ENCODE measurements at places on chromosomes 7 and 10.

GRCh38 chr7:18315241-18315640 is 180.3 kb upstream of the HDAC9 start:
- H3K4me3 ChIP-seq, result no peak overlapping the region
- no peak for DNase-seq
- H3K4me1 ChIP-seq, result no peaks in the 10 kb centered on the region
- H3K27ac ChIP-seq, result no peak overlapping the region
- peaks cover 2% of the 10 kb centered on the region for H3K27me3 ChIP-seq

GRCh38 chr7:43612599-43613589 is 30.0 kb downstream of the STK17A start:
- H3K36me3 ChIP-seq, result peaks cover 55% of the 10 kb centered on the region
- peaks cover 58% of the 10 kb centered on the region for H3K4me1 ChIP-seq
- H3K4me3 ChIP-seq, result peak overlapping the region; percentile 8
- no peaks in the 10 kb centered on the region for H3K27me3 ChIP-seq
- DNase-seq, result no peak

DNA sequence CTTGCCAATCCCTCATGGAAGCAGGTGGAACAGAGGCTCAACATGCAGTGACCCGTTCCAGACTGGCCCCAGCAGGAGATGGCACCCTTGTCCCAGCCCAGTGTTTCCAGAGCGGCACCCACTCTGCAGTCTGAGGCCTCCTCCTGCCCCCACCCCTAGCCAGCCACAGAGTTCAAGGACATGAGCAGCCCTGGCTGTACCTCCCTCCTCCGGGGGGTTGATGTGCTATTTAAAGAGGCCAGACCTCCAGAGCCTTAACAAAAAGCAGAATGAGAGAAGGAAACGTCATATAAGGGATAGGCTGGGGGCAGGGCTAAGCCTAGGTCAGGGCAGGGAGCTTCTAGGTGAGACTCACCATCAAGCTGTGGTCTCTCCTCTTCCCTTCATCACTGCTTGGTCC is 115.7 kb upstream of the NANOS1 start:
- H3K27me3 ChIP-seq, result peaks cover 3% of the 10 kb centered on the region
- H3K36me3 ChIP-seq, result no peaks in the 10 kb centered on the region
- no peak for DNase-seq
- no peaks in the 10 kb centered on the region for H3K4me1 ChIP-seq
- H3K27ac ChIP-seq, result no peak overlapping the region
- H3K4me3 ChIP-seq, result no peak overlapping the region

DNA sequence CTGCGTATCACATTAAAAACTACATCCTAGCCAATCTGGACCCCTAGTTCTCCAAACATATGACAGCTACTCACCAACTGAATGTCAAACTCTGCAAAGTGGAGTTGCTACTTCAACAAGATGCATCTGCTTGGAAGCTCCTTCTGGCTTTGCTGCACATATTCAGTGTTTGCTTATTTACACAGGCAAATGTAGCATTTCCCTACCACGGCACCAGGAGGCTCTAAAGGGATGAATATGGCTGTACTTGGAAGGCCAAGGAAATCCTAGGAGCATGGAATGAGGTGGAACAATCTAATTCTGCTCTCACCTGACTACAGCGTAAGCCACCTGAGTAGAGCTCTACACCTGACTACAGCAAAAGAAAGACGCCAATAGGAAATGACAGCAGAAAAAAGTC is 39.7 kb downstream of the MTPAP start:
- DNase-seq, result no peak
- H3K4me3 ChIP-seq, result no peak overlapping the region
- no peaks in the 10 kb centered on the region for H3K27me3 ChIP-seq
- H3K4me1 ChIP-seq, result no peaks in the 10 kb centered on the region

GRCh38 chr7:226281-226895 is 34.0 kb downstream of the FAM20C start:
- no peaks in the 10 kb centered on the region for H3K4me1 ChIP-seq
- no peaks in the 10 kb centered on the region for H3K36me3 ChIP-seq
- DNase-seq, result no peak
- H3K4me3 ChIP-seq, result no peak overlapping the region

- DNase-seq, result no peak
- no peaks in the 10 kb centered on the region for H3K4me1 ChIP-seq
- no peaks in the 10 kb centered on the region for H3K36me3 ChIP-seq
- no peak overlapping the region for H3K27ac ChIP-seq
- no peaks in the 10 kb centered on the region for H3K27me3 ChIP-seq
Measured at GRCh38 chr10:77079592-77080300, 557.9 kb downstream of the KCNMA1 start.

GRCh38 chr10:64037071-64037661 is 516.0 kb downstream of the REEP3 start:
- H3K27ac ChIP-seq, result no peak overlapping the region
- DNase-seq, result no peak
- H3K4me3 ChIP-seq, result no peak overlapping the region
- peaks cover 6% of the 10 kb centered on the region for H3K4me1 ChIP-seq

- H3K27ac ChIP-seq, result no peak overlapping the region
- no peak overlapping the region for H3K4me3 ChIP-seq
- H3K27me3 ChIP-seq, result peaks cover 2% of the 10 kb centered on the region
- no peaks in the 10 kb centered on the region for H3K4me1 ChIP-seq
- DNase-seq, result no peak
Measured at GRCh38 chr7:112049555-112050249, 156.5 kb downstream of the DOCK4 start.

DNA sequence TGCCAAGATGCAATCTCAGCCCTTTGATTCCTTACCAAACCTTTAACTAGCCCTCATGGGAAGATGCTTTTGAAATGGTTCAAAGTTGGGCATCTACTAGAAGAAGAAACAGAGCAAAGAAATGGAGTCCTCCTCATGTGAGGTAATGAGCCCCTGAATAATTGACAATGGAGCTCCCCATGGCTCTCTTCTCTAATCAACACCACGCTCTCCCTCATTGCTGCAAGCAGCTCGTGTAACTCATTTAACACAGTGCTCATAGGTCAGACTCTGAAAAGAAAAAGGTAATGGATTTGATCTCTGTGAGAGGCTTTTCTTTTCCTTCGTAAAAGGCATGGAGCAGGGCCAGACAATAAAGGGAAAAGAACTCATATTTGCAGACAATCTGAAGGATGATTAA is 312.8 kb downstream of the PHTF2 start:
- no peaks in the 10 kb centered on the region for H3K4me1 ChIP-seq
- no peak for DNase-seq
- H3K27me3 ChIP-seq, result peaks cover 4% of the 10 kb centered on the region
- H3K36me3 ChIP-seq, result no peaks in the 10 kb centered on the region

DNA sequence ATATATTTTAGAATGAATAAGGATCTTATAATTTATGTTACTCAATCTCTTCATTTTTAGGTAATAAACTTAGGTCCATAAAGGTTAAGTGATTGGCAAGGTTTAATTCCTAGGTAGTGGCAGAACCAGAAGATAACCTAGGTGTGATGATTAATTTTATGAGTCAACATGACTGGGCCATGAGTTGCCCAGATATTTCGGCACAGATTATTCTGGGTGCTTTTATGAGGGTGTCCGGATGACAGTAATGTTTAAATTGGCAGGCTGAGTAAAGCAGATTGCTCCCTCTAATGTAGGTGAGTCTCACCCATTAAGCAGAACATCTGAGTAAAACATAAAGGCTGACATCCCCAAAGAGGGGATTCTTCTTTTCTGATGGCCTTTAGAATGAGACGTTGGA is 1349.3 kb upstream of the CELF2 start:
- no peak overlapping the region for H3K4me3 ChIP-seq
- DNase-seq, result no peak
- H3K27me3 ChIP-seq, result peaks cover 2% of the 10 kb centered on the region
- no peaks in the 10 kb centered on the region for H3K4me1 ChIP-seq
- no peak overlapping the region for H3K27ac ChIP-seq
- no peaks in the 10 kb centered on the region for H3K36me3 ChIP-seq

DNA sequence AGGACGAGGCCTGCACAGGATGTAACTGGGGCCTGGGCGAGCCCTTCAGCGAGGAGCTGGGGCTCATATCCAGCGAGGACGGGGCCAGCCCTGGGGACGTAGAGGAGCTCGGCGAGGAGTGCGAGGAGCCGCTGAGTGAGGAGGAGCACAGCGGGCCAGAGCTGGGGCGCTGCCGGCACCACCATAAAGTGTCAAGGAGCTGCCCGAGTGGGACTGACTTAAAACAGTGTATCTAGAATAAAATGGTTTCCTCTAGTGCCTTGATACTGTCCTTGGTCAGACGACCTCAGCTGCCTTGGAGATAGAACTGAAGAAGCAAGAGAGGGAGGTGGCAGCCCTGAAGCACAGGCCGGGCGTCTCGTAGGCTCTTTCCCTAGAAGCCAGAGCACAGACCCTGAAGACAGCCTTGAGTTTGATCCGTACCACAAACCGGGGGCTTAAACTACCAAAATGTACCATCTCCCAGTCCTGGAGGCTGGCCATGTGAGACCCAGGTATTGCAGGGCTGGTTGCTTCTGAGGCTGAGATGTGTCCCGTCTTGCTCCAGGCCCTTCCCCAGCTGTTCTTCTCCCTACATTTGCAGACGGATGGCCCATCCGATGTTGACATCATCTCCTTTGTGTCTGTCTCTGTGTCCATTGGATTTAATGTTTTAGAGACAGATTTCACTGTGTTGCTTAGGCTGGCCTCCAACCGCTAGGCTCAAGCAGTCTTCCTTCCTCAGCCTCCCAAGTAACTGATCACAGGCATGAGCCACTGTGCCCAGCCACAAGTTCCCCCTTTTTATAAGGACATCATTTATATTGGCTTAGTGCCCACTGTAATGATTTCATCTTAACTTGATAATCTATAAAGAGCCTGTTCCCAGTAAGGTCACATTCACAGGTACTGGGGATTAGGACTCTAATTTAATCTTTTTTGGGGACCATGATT is 35.8 kb downstream of the DNAJB6 start:
- no peak for DNase-seq
- H3K4me3 ChIP-seq, result no peak overlapping the region
- peaks cover 53% of the 10 kb centered on the region for H3K36me3 ChIP-seq
- H3K4me1 ChIP-seq, result peaks cover 59% of the 10 kb centered on the region
- H3K27ac ChIP-seq, result peak overlapping the region; percentile 48

DNA sequence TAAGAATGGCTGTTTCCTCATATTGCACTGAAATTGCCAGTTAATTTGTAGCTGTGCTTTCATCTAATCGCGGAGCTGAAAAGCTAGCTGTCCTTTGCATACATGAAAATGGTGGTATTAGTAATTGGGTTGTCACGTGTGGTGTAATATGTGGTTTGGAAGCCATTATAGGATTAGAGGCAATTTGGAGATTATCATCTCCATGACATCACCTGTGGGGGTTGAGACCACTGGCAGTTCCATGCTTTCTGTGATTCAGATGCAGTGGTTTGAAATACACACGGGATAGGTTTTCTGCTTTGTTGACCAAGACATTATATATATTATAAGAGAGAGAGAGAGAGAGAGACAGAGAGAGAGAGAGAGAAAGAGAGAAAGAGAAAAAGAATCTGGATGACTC is 180.8 kb downstream of the RAB11FIP2 start:
- no peak overlapping the region for H3K27ac ChIP-seq
- no peaks in the 10 kb centered on the region for H3K4me1 ChIP-seq
- no peak overlapping the region for H3K4me3 ChIP-seq
- no peak for DNase-seq

DNA sequence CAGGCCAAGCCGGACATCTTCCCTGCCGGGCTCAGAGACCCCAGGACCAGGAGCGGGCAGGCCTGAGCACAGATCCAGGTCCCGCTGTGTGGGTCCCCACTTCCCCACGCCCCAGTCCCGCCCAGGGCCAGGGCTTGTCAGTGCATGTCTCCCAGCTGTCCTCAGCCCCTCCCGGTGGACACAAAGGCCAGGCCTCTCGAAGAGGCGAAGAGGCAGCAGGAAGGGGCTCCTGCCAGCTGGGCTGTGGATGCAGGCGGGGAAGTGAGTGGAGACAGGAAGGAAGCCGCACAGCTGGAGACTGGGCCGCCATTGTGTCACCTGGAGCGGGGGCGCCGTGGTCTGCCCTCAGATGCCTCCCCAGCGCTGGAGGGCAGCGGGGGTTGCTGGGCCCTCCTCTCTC is 4.8 kb downstream of the GRIFIN start:
- H3K27ac ChIP-seq, result no peak overlapping the region
- DNase-seq, result no peak
- H3K4me3 ChIP-seq, result no peak overlapping the region

GRCh38 chr7:3267966-3268690 is 32.9 kb upstream of the SDK1 start:
- no peak overlapping the region for H3K27ac ChIP-seq
- H3K4me3 ChIP-seq, result no peak overlapping the region

DNA sequence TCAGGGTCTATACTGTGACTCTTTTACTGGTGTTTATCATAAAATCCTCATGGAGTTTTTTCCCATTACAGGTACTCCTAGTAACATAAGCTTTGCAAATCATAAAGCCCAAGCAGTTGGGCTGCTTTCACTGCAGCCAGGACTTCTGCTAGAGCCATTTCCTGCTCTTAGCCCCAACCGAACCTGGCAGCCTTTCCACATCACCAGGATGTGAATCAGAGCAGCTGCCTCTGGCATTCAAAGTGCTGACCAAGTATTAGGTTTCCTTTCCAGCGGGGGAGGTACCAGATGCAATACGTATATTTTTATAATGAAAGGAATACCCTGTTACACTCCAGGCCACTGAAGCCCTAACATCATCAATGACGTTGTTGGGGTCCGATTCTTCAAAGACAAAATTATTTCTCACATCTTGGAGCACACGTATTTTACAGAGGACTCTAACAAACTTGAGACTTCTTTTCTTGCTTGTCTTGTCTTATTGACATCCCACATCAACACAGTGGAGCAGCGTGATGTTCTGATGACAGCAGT is 3.6 kb upstream of the HTR5A start:
- H3K4me1 ChIP-seq, result no peaks in the 10 kb centered on the region
- no peak overlapping the region for H3K4me3 ChIP-seq
- H3K36me3 ChIP-seq, result no peaks in the 10 kb centered on the region
- H3K27me3 ChIP-seq, result peaks cover 10% of the 10 kb centered on the region
- H3K27ac ChIP-seq, result no peak overlapping the region

All from activated T-helper 1 cell treated with anti-CD3 and anti-CD28 coated beads, Interleukin-12 subunit alpha, Interleukin-12 subunit beta, Interleukin-2, Interleukin-4 antibody, amounts not matched to agents 30 ng/mL and 10 ng/mL and 1 ng/mL, durations not matched to agents 14 hours and 24 hours and 36 hours (primary cell).